Stimulated activated CD4-positive, alpha-beta T cell treated with anti-CD3 and anti-CD28 coated beads, Interleukin-1b, Interleukin-23, amount 100 ng/mL, for 24 hours (primary cell): ENCODE measurements at places on chromosomes 5 and 9.

DNA sequence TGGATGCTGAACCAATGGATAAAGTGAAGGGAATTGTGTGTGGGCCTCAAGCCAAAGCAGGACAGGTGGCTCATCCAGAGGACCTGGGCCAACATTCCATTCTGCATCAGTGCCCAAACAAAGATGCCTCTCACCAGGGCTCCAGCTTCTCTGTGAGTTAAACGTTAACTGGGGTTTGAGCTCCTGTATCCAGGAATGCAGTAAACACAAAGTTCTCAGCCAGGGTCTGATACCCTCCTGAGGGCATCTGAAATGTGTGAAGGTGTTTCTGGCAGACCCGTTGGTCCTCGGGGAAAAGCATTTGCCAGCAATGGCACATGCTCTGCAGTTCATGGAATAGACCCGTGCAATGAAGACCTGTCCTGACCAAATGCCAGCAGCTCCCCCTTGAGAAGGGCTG, 33.9 kb upstream of the AOPEP start:
- DNase-seq = no peak

GRCh38 chr5:59366784-59367183, 526.7 kb downstream of the PDE4D start:
- no peak for DNase-seq

DNA sequence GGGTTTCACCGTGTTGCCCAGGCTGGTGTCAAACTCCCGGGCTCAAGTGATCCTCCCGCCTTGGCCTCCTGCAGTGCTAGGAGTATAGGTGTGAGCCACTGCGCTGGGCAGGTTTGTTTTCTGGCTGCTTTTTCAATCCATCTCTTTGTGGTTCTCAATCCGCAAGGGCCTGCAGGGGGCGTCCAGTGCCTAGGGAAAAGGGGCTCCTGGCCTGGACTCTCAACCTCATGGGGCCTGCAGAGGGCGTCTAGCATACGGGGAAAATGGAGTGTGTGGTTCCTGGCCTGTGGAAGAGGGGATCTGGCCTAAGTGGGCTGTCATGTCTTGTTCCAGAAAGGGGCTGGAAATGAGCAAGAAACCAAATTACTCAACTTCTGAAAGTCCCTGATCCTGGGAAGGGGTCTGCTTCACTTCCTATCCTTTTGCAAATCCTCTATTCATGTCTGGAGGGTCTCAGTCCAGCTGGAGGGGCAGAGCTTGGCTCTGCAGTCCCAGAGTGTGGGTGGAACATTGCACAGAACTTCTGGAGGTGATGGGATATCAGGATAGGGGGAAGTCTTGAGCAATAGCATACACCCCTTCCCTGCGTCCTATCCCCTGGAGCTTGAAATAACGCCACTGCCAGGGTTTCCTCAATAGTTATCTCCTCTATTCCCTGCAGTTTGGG, 12.7 kb upstream of the CCL27 start:
- peak; percentile 62 for DNase-seq

- no peak for DNase-seq
These were observed 4.6 kb upstream of the CTNNA1 start for GRCh38 chr5:138748630-138749081.
